ENCODE measurements at places on chromosomes 6 and 20. TPM values are rescaled to one million over a fixed set of nuclear protein-coding genes. Genes with fewer than 3 reads are reported as not detected.

DNA sequence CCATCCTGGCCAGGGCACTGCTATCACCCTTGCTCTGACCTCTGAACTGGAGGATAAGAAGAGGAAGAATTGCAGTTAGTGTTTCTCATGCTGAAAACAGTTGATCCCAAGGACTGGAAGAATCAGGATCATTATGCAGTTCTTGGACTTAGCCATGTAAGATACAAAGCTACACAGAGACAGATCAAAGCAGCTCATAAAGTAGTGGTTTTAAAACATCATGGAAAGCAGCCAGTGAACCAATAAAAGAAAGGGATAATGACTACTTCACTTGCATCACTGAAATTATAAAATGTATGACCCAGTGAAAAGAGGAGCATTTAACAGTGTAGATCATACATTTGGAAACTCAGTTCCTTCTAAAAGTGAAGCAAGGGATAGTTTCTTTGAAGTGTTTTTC, 47.7 kb downstream of the DNAH8 start:
- DNase-seq = no peak

DNA sequence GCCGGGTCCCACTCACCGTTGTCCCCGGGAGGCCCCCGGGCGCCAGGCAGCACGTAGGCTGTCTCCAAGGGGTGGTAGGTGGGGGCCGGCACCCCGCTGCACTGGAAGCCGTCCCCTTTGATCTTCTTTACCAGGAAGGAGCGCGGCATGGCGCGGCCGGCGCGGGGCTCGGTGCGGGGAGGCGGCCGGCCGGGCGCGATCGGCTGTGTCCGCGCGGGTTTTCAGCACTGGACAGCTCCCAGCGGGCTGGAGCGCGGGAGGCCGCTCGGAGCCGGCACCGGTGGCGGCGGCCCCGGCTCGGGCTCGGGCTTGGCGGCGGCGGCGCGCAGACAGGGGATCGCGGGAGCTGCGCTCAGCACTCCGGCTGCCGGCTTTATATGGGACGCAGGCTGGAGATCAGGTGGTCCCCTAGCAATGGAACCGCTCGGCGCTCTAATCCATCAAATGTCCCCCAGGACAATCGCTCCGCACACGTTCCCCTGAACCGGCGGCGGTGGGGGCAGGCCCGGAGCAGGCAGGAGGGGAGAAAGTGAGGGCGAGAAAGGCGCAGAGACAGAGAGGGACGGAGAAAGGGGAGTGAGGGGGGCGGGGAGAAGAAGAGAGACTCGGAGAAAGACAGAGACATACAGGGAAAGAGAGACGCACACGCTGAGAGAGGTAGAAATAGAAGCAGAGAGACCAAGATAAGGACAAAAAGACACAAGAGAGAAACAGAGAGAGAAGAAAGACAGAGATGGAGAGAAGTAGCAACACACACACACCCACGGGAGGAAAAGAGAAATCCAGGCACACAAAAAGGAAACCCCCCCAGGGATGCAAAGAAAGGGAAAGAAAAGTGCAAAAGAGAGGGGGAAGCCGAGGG, at the start of gene SCRT2:
Gene SCRT2, minus strand, starts transcription at position 350 of the 862 bp plus-strand sequence. Its CDS starts 201 bp downstream, at position 149.
- DNase-seq = peak; percentile 70

DNA sequence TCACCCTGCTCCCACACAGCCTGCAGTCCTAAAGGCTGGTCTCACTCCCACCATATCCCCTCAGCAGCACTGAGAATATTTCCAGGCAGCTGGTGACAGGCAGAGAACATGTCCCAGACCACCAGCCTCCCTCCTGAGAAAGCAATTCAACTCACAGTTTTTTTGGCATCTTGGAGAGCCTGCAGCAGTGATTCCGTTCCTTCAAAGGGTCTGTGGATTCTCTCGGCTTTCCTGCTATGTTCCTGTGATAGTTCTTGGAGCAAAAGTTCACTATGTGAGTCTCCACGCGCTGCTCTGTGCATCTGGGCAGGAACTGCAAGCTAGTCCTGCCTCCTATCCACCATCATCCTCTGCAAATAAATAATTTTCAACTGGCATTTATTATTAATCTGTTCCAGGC, 448.3 kb upstream of the HSF2 start:
- DNase-seq = no peak

The SYCP2 gene
- 2.6 TPM for total RNA-seq

The SEMG1 gene
- total RNA-seq = not detected

Data from SJSA1 (cell line).